ENCODE measurements at places on chromosomes 11 and 22. TPM values are rescaled to one million over a fixed set of nuclear protein-coding genes. Genes with fewer than 3 reads are reported as not detected.

CDC45 gene
- total RNA-seq, result 9.4 TPM

MYBPC3 gene
- total RNA-seq, result not detected

ACAD8 gene
- 17.5 TPM for total RNA-seq

LYVE1 gene
- total RNA-seq, result 0.36 TPM

MMP26 gene
- total RNA-seq, result not detected

TSPAN32 gene
- total RNA-seq, result not detected

KRTAP5-1 gene
- not detected for total RNA-seq

BTBD10 gene
- total RNA-seq, result 27.4 TPM

OR4A16 gene
- not detected for total RNA-seq

MUC6 gene
- total RNA-seq, result not detected

E2F8 gene
- total RNA-seq, result 0.36 TPM

GRAMD4 gene
- total RNA-seq, result 8.3 TPM

LARGE2 gene
- total RNA-seq, result not detected

TMPRSS13 gene
- total RNA-seq, result not detected

OR56A1 gene
- total RNA-seq, result not detected

HBE1 gene
- total RNA-seq, result not detected

TMPRSS6 gene
- total RNA-seq, result not detected

PAX6 gene
- total RNA-seq, result not detected

CRYAB gene
- 50.5 TPM for total RNA-seq

DEFB131B gene
- not detected for total RNA-seq

RIMBP3B gene
- total RNA-seq, result not detected

ARHGAP8 gene
- not detected for total RNA-seq

ELF5 gene
- not detected for total RNA-seq

FLRT1 gene
- under 0.01 TPM for total RNA-seq

DEUP1 gene
- not detected for total RNA-seq

SLCO2B1 gene
- 0.32 TPM for total RNA-seq

ELP4 gene
- 13.4 TPM for total RNA-seq

ZDHHC5 gene
- total RNA-seq, result 44.6 TPM

CDC42BPG gene
- total RNA-seq, result under 0.01 TPM

All from cardiac atrium fibroblast (primary cell).